ENCODE measurements at places on chromosomes 2 and 18.

DNA sequence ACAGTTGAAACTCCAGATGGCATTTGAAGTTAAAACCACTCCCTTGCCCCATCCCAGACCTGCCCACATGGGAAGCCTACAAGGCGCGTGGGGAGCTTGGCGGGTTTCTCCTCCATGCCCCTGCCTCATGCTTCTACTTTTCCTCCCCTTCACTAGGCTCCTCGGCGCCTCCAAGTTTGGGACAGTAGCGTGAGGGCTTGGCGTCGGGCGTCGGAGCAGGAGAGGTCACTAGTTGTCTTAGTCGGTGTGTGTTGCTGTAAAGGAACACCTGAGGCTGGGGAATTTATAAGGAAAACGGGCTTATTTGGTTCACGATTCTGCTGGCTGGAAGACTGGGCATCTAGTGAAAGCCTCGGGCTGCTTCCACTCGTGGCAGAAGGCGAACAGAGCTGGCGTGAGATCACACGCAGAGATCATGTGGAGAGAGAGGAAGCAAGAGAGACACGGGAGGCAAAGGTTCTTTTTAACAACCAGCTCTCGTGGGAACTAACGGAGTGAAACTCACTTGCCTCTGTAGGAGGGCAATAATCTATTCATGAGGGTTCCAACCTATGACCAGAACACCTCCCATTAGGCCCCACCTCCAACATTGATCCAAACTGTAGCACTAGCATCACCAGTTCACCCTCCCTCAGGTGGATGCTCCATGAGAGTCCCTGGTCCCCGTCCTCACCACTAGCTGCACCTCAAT lies 25.3 kb downstream of the ITM2C start:
- no peaks in the 10 kb centered on the region for H3K36me3 ChIP-seq
- no peak overlapping the region for H3K4me3 ChIP-seq
- H3K27ac ChIP-seq: no peak overlapping the region

- no peak overlapping the region for H3K4me3 ChIP-seq
- no peaks in the 10 kb centered on the region for H3K4me1 ChIP-seq
- peaks cover 99% of the 10 kb centered on the region for H3K36me3 ChIP-seq
- H3K27me3 ChIP-seq: no peaks in the 10 kb centered on the region
Measured at GRCh38 chr2:181523756-181524155, 66.6 kb downstream of the ITGA4 start.

DNA sequence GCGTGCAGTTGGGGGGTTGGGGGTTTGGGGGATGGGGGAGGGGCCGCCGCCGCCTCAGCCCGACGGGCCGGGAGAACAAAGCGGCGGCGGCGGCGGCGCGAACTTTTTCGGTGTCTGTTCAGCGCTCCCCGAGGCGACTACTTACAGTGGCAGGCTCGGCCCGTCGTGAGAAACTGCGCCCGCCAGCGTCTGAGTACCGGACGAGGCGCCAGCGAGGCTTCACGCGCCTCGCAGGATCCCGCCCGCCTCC lies 172 bp downstream of the PRKD3 start:
- H3K27me3 ChIP-seq: peaks cover 27% of the 10 kb centered on the region
- no peaks in the 10 kb centered on the region for H3K36me3 ChIP-seq
- peaks cover 38% of the 10 kb centered on the region for H3K4me1 ChIP-seq
- H3K27ac ChIP-seq: no peak overlapping the region

- H3K27me3 ChIP-seq: no peaks in the 10 kb centered on the region
- H3K4me3 ChIP-seq: no peak overlapping the region
- H3K27ac ChIP-seq: no peak overlapping the region
- peak; percentile 50 for DNase-seq
- peaks cover 63% of the 10 kb centered on the region for H3K36me3 ChIP-seq
Measured at GRCh38 chr2:3461801-3462492, 57.4 kb downstream of the ADI1 start.

GRCh38 chr2:106642679-106643078 lies 155.5 kb downstream of the CD8B2 start:
- no peaks in the 10 kb centered on the region for H3K36me3 ChIP-seq
- peaks cover 16% of the 10 kb centered on the region for H3K27me3 ChIP-seq
- H3K4me1 ChIP-seq: no peaks in the 10 kb centered on the region
- no peak for DNase-seq

DNA sequence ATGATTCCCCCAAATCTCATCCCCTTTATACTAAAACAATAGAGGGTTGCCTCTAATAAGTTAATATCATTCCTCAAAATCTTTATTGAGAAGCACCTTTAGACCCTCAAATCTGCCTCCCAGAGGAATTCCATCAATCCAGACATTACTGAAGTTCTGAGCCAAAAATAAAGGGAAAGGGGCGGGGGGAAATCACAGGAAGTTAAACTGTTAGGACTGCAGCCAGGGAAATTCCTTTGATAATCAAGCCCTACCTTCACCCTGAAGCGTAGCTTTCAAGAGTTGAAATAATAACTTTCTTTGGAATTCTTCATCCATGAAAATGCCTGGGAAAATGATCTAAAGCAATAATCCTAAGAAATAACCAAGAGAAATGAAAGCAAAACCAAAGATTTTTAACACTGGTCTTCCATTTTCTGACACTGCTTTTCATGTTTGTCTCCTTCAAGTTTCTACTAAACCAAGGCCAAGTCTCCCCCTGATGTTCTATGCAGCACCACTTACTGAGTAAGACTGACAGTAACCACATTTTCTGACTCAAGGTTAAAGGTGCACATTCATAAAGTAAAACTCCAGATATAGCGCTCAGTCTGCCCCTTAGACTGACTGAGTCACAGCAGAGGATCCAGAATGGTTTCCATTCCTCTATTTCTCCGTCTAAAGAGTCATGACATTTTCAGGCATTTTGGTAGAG lies 78.2 kb downstream of the TCF4 start:
- no peaks in the 10 kb centered on the region for H3K27me3 ChIP-seq
- no peak for DNase-seq
- H3K27ac ChIP-seq: no peak overlapping the region
- H3K36me3 ChIP-seq: no peaks in the 10 kb centered on the region

- H3K4me3 ChIP-seq: no peak overlapping the region
- no peaks in the 10 kb centered on the region for H3K27me3 ChIP-seq
- peaks cover under 1% of the 10 kb centered on the region for H3K4me1 ChIP-seq
Measured at GRCh38 chr2:201109186-201109585, 6.8 kb upstream of the CFLAR start.

DNA sequence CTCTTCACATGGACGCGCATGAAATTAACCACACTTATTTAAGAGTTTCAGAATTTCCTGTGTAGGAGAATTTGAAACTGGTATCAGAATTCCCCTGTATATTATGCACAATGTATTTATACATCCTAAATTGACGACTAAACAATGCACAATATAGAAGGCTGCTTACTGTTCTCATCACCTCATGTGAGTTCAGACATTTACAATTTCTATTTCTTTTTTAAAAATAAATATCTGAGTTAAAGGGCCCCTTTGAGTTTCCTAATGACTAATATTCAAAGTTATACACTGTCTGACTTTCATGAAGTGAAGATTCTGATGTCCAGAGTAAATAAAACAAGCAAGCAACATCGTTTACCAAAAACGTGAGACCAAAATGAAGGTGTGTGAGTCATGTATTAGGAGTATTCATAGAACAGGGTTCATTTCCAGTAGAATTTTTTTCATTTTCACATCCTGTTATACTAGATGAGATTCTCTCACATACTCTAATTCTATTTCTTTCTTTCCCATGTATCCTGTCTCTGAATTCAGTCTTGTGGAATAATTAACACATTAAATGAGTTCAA lies 406.2 kb downstream of the NUP35 start:
- no peaks in the 10 kb centered on the region for H3K36me3 ChIP-seq
- no peak overlapping the region for H3K4me3 ChIP-seq
- H3K27me3 ChIP-seq: no peaks in the 10 kb centered on the region
- no peak for DNase-seq
- no peaks in the 10 kb centered on the region for H3K4me1 ChIP-seq

DNA sequence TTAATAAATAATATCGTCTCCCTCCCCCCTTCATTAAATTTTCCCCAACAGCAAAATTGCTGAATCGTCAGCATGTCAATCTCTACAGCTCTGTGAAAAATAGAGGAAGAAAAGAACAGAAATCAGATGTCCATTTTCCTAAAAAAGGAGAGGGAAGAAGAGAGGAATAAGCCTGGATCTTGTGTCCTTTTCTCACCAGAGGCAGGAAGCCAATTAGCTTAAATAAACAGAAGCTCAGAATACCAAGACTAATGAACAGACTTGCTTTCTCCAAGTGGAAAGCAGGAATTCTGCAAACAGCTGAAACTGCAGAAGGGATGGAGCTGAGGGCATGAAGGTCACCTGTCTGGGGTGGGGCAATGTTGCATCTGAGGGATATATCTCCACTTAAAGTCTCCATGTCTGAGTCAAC lies 265.7 kb downstream of the CCDC85A start:
- H3K27ac ChIP-seq: no peak overlapping the region
- DNase-seq: no peak
- no peak overlapping the region for H3K4me3 ChIP-seq
- no peaks in the 10 kb centered on the region for H3K36me3 ChIP-seq
- no peaks in the 10 kb centered on the region for H3K27me3 ChIP-seq

DNA sequence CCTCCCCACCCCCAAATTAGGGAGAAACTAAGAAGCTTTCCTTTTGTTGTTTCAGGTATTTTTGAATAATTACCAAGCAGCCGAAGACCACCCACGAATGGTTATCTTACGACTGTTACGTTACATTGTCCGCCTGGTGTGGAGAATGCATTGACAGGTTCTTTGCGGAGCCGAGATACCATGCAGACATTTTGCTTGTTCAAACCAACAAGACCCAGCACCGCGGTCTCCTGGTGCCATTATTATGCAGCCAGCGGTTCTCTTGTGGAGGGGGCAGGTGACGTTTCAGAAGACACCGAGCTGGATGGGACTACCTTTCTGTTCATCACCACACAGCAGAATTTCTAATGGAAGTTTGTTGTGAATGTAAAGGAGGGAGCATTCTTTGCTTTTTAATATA lies 43.4 kb downstream of the BCL2L11 start:
- no peak for DNase-seq
- H3K27me3 ChIP-seq: no peaks in the 10 kb centered on the region
- 0 out of 2 replicates have a peak, but pooled peaks cover 5% of the 10 kb centered on the region for H3K4me1 ChIP-seq

DNA sequence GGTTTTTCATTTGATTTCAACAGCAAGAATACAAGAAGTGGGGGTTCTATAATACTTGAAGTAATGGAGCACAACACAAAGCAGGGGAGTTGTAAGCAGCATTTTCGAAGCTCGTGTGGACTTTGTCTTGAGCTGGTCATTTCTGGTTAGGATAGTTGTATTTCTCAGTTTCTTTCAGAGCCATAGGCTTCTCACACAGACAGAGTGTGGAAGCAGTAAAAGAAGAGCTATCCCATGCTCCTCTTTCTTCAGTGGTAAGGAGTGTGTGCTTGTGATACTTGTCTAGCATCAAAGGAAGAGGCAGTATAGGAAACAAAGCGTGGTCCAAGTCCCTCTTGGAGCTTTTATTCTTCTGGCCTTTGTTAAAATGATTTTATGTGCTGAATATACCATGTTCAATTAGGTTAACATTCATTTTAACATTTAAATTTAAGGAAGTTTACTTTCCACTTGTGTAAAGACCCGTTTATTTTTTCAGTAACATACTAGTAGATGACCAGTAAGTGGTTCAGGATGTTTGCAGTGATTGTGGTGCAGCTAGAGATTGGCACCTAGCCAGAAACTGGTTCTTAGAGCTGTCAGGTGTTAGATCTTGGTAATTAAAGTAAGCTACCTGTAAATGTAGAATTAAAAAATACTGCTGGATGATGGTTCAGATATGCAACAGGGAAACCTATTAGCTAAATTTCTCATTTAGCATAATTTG lies 14.6 kb downstream of the CCNYL1 start:
- no peaks in the 10 kb centered on the region for H3K27me3 ChIP-seq
- H3K36me3 ChIP-seq: peaks cover 5% of the 10 kb centered on the region
- no peaks in the 10 kb centered on the region for H3K4me1 ChIP-seq
- DNase-seq: no peak
- no peak overlapping the region for H3K27ac ChIP-seq

- no peaks in the 10 kb centered on the region for H3K4me1 ChIP-seq
- no peaks in the 10 kb centered on the region for H3K27me3 ChIP-seq
- DNase-seq: no peak
- H3K27ac ChIP-seq: no peak overlapping the region
Measured at GRCh38 chr2:82748653-82749052, 1710.4 kb downstream of the SUCLG1 start.

GRCh38 chr2:221448844-221449390 lies 123.2 kb downstream of the EPHA4 start:
- no peak overlapping the region for H3K4me3 ChIP-seq
- no peaks in the 10 kb centered on the region for H3K4me1 ChIP-seq
- no peaks in the 10 kb centered on the region for H3K36me3 ChIP-seq

Data from DND-41 (cell line).